ENCODE measurements at places on chromosomes 2 and 18.

GRCh38 chr2:174395969-174396630 is 570 bp downstream of the SCRN3 start:
- no peak for DNase-seq

DNA sequence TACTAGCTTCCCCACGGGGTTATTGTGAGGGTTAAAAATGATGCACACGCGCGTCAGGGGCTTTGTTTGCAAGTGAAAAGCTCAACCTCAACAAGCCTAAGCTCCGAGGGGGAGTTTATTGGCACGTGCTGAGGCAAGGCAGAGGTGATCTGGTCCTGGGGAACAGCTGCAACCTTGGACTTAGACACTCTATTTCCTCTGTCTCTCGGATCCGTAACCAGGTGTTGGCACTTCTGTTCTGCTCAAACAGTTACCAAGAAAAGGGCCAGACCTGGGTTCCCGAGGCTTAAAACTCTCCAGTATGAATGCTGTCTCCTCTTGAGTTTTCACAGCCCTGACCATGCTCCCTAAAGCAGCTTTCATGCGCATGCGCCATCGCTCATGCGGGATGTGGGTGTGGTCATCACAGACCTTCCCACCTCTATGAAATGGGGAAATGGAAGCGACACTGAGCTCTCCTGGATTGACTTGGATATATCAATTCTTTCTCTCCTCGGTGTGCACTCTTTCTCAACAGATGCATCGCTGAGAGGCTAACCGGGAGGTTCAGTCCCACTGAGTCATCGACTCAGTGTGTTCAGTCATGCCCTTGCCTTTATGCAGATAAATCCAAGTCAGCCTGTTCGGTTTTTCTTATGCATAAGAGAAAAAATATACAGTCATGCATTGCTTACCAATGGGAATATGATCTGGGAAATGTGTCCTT is 19.9 kb upstream of the RAB31 start:
- no peak for DNase-seq

GRCh38 chr2:5145801-5146200 is 546.4 kb upstream of the SOX11 start:
- no peak for DNase-seq

GRCh38 chr2:166360906-166361305 is 14.8 kb downstream of the SCN9A start:
- no peak for DNase-seq

DNA sequence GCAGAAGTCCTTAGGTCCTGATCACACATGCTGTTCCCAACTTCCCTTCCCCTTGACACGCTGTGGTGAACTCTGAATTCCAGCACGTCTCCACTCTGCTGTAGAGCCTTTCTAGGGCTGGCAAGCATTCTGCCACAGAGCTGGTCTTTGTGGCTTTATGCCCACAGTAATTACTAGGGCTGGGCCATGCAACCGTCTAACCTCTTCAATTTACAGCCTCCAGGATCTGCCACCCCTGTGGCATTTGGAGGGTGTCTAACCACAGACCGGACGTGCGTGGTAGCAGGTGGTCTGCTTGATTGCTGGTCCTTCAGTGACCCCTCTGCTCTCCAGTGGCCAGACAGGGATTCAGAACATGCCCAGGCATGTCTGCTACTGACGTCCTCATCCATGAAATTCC is 43.1 kb upstream of the TGFA start:
- DNase-seq = no peak

- no peak for DNase-seq
These were observed 379.0 kb downstream of the SETBP1 start for GRCh38 chr18:45059695-45060094.

GRCh38 chr2:241869087-241869961 is at the start of gene RTP5:
Gene RTP5 (plus strand): TSS chr2:241869729. CDS start chr2:241869757, 28 bp downstream.
- DNase-seq = no peak

DNA sequence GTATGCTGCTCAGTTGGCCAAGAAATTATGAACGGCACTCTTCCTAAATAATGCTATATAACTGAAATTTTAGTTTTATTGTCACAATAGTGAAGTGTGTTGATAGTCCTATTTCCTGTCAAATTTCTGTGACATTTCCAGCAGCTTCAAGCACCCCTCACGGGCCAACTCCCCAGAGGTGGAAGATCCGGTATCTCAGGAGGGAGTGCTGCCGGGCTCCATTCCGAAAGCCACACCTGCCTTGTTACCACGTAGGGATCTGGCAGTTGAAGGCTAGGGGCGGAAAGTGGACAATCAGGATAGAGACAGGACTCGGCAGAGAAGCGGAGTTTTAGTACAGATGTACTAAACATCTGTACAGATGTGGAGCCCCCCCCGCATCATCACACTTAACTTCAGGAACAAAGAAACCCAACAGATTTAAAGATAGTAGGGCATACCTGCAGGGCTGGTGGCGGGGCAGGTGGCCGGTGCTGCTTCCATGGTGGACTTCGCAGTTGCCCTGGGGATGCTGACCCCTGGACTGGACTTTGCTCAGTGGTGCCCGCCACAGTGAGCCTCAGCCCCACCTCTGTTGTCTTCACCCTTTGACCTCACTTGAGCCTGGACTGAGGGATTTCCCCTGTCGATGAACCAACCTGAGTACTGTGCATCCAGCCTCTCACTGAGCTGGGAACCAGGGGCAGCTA is 22.3 kb downstream of the ASAP2 start:
- no peak for DNase-seq

GRCh38 chr2:124186801-124187200 is 161.7 kb downstream of the CNTNAP5 start:
- DNase-seq = no peak

DNA sequence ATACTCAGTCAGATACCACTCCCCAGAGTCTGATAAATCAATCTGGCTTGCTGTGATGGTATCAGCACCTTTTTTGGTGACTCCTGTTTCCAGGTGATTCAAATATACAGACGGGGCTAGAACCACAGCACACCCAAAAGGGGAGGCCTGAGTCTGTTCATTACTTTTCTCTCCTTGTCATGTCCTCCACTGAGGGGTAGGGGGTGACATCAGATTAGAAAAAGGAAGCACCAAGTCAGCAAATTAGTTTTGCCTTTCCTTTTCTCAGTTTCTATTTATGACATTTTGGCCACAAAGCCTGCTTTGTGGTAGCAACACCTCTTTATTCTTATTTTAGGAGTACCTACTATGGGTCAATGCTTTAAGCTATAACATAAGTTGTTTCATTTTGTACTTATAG is 127.4 kb downstream of the CCDC102B start:
- DNase-seq = no peak

DNA sequence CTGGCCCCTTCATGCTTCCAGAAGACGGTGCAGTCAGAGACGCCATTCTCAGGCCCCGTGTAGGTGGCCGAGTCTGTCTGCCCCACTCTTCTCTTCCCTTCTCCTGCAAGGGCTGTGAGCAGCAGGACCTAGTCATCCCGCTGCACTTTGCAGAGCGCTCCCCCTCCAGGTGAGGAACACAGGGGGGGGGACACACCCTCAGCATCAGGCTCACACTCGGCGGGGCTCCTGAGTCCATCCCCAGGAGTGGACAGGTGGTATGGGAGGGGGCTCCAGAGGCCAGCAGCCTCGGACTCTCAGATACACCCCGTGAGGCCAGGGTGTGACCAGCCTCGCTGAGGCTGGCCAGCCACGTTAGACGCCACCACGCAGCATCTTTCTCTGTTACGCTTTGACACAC is 460.5 kb upstream of the MYT1L start:
- DNase-seq = no peak
